Stimulated activated CD8-positive, alpha-beta memory T cell treated with anti-CD3 and anti-CD28 coated beads, Interleukin-2, amount 100 ng/mL, for 1 hour (primary cell): ENCODE measurements at places on chromosomes 13 and 19.

GRCh38 chr13:52446265-52446664 lies 4.2 kb downstream of the VPS36 start:
- DNase-seq, result no peak

DNA sequence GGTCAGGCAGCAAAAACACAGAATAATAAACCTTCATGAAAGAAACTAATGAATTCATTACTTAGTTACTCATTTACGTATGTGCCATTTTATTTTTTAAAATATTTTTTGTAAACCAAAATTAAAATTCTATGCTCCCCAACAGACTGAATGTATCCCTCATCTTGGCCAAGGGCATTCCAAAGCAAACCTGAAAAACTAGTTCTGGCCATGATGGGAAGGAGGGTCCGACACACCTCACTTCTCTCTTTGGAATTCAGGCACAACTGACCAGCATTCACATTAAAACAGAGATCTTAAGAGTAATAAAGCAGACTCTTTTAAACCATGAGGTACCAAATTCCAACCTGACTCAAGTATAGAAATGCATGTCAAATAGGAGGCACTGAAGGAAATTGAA lies 1576.9 kb upstream of the SPRY2 start:
- DNase-seq, result no peak

- no peak for DNase-seq
Observed at GRCh38 chr19:14300303-14300702, 80.9 kb upstream of the ADGRE5 start.

- no peak for DNase-seq
Observed at GRCh38 chr19:14480700-14481079, 5.5 kb upstream of the PTGER1 start.

DNA sequence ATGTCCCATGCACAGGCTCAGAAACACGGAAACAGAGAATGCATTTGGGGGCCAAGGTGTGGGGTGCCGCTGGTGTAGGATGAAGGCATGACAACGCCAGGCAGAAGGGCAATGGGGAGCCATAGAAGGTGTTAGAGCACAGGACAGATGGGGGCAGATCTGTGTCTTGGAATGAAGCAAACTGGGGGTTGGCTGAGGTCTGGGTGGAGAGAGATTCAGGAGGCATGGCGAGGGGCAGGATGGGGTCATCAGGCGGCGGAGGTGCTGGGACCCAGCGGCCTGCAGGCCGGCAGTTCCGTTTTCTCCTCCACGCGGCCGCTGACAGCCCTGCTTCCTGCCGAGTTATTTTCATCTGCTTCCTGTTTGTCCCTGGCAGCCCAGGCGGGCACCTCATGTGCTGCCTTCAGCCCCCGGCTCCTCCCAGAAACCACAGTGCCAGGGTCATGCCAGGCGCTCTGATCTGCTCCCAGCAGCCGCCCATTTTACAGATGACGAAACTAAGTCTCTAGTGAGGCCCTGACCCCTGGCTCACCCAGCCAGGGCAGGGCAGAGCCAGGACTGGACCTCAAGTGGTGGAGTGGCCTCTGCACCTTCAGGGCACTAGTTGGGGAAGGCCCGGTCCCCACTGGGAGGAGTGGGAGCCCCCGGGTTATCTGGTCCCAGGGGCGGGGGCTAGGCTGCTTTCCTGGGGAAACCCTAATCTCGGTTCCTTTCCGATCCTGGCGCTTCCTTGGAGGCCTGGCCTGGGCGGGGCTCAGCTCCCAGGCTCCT lies 2.2 kb downstream of the ARHGAP45 start:
- DNase-seq, result no peak

- DNase-seq, result no peak
Observed at GRCh38 chr13:101949681-101950080, 452.2 kb downstream of the FGF14 start.

- no peak for DNase-seq
Observed at GRCh38 chr13:86765462-86765861, 905.7 kb upstream of the SLITRK5 start.

- DNase-seq, result no peak
Observed at GRCh38 chr13:99971576-99972189, at the start of gene ZIC5. Gene ZIC5, minus strand, starts transcription at chr13:99971767. Its CDS starts 164 bp downstream, at chr13:99971603.

- no peak for DNase-seq
Observed at GRCh38 chr19:47595944-47596343, 13.0 kb upstream of the BICRA start.

- DNase-seq, result no peak
Observed at GRCh38 chr13:109941951-109942350, 155.6 kb upstream of the IRS2 start.

DNA sequence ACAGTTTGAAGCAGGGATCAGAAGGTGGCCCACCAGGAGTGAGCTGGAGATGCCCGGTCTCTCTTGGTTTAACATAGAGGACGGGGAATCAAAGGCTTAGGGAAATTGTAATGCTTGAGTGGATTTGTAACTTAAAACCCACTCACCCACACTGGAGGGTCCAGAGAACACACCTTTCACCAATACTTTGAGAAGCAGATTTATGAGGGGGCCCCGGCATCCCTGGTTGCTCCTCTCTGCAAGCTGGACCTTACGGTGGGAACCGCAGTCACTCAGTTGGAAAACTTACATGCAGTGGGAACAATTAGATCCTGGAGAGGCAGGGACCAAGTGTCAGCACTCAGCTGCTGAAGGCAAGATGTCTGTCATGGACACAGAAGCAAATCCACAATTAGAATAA lies 20.5 kb downstream of the PPP5C start:
- DNase-seq, result no peak

- DNase-seq, result no peak
Observed at GRCh38 chr19:29520390-29520789, 5.4 kb upstream of the VSTM2B start.

- no peak for DNase-seq
Observed at GRCh38 chr13:47211106-47211505, 314.3 kb upstream of the HTR2A start.

DNA sequence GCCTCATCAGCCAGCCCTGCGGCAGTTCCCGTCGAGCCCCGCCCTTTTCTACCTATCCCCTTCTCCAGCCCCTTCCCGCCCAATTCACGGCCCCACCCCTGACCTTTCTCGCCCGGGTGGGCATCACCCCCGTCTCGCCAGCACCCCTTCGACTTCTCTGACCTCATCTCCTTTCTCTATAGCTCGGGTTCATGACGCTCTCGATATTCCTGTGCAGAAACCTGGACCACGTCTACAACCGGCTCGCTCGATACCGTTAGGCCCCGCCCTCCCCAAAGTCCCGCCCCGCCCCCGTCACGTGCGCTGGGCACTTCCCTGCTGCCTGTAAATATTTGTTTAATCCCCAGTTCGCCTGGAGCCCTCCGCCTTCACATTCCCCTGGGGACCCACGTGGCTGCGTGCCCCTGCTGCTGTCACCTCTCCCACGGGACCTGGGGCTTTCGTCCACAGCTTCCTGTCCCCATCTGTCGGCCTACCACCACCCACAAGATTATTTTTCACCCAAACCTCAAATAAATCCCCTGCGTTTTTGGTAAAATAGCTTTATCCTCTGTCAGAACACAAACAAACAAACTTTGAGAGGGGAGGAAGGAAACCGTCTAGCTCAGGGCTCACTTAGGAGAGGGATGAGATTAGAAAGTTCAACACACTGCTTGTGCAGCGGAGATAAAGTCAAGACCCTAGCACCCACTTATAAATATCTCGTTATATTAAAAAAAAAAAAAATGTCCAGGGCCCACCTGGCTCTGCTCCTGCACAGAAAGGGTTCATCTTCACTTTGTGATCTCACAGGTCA lies 5.1 kb downstream of the CD37 start:
- no peak for DNase-seq

GRCh38 chr19:2049741-2050348 lies 1.2 kb downstream of the MKNK2 start:
- DNase-seq, result no peak

- DNase-seq, result no peak
Observed at GRCh38 chr13:95505986-95506385, 46.5 kb upstream of the CLDN10 start.

DNA sequence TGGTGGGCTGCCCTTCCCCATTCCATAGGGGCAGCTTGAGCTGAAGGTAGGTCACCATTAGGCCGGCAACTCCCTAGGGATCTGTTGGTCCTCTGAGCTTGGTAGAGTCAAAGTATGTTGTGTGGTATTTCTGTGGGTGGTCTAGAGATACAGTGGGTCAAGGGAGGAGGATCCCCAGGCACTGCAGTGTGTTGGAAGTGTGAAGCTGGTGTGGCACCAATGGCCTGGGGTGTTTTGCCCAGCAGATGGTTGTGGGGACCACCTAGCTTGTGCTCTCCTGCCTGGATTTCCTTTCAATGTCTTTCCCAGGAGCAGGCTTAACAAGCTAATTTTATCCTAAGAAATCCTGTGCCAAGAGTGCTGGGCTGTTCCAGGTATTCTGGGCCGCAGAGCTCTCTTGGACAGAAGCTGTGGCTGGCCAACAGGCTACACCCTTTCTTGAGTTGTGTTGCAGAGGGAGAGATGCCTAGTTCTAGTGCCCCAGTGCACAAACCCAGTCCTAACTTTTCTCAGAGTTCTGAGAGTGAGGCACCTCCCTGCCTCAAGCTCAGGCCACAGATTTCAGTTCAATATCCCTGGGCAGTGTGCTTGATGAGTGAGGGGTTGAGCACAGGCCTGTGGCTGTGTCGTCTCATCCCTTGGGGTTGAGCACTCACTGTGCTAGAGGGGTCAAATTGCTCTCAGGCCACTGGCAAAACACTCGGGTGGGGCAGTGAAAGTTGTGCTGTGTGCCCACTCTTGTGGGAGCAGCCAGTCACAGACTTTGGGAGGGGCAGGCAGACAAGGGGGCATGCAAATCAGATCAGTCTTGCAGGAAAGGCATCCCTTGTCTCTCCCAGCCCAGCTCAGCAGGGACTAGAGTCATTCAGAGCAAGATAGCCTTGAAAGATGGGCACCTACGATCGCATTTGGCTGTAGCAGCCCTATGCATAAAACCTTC lies 1806.1 kb upstream of the MIR17HG start:
- no peak for DNase-seq

- DNase-seq, result no peak
Observed at GRCh38 chr13:46025157-46025556, 27.4 kb downstream of the ZC3H13 start.

DNA sequence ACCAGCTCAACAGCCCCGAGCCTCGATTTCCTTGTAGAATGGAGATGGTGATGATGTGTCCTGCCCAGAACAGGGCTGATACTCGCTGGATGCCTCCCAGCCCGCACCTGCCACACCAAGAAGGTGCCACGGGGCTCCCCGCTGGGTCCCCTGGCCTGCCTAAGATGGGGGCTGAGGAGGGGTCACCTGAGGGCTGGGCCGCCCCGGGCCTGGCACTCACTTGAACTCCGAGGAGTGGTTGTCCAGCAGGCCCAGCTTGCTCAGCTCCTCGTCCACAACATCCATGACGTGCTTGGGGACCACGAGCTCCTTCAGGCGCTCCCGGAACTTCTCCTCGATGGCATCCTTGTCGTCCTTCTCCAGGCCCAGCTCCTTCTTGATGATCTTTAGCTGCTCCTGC lies 14.4 kb downstream of the LONP1 start:
- no peak for DNase-seq

GRCh38 chr13:105465745-105466144 lies 1069.7 kb downstream of the EFNB2 start:
- DNase-seq, result no peak

DNA sequence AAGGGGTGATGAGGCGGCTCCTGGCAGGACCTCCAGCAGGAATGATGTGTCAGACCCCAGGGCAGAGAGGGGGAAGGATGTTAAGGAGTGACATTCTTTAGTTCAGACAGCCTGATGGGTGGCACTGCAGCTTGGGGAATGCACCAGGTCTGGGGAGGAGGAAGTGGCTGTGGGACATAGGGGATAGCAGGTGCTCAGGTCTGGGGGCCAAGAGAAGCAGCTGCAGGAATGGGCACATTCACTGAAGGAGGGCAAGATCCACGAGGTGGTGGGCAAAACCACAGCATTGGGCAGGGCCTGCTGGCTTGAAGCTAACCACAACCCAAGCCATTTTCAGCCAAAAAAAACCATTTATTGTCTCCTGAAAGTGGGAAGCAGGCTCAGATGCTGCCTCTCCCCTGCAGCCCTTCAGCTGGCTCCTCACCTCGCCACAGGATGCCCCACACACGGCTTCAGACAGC lies 26.5 kb downstream of the COMP start:
- DNase-seq, result no peak

- DNase-seq, result no peak
Observed at GRCh38 chr19:13133241-13133870, 15.3 kb downstream of the NACC1 start.

DNA sequence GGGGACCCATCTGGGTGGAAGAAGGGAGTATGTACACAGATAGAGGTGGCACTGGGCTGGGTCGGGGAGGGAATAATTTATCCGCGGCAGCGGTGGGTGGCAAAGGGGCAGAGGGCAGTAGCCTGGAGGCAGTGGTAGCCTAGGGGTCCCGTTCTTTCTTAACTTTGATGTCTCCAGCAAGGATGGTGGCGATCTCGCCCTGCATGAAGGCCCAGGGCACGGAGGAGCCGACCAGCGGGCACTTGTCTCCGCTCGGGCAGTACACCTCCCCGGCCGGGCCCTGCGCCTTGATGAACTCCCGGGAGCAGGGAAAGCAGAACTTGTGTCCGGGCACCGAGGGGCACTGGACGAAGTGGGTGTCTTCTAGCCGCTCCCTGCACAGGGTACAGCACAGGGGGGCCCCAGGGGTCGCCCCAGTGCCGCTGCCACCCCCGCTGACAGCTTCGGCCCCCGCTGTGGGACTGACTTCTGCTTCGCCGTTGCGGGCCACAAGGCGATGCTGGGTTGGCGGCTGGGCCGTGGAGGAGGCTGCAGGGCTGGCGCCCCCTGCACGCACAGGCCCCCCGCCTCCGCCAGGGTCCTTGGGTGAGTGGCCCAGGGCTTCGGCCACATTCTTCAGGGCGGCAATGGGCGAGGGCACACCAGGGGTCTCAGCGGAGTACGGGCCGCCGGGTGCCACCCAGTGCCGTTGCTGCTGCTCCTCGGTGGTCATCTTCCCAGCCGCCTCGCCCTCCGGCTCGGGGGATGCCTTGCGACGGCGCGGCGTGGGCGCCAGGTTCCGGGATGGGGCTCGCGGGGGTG lies 1.9 kb downstream of the IRF2BP1 start:
- DNase-seq, result no peak

GRCh38 chr19:38089440-38089839 lies 134.6 kb downstream of the DPF1 start:
- no peak for DNase-seq

- no peak for DNase-seq
Observed at GRCh38 chr13:31797154-31797775, 57.9 kb downstream of the RXFP2 start.

DNA sequence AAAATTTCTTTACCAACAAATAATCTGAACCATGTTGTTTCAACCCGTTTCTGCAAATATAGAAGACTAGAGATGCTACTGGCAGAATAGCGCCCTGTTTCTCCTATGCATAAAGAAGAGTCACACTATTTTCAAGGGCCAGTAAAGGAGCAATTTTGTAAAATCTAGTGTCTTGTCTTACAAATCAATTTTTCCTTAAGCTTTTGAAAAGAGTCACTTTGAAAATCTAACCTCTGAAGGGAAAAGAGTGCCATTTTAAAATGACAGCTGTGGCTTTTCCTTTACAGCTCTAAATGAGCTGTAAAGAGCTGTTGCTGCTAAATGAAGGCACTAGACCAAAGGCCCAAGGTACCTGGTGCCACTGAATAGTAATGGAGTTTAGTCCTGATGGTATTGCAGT lies 16.9 kb upstream of the GTF2F2 start:
- DNase-seq, result no peak

- DNase-seq, result no peak
Observed at GRCh38 chr13:104288496-104288895, 1222.3 kb upstream of the SLC10A2 start.

- peak; percentile 39 for DNase-seq
Observed at GRCh38 chr19:39407660-39408391, 1.2 kb downstream of the ZFP36 start.

- DNase-seq, result no peak
Observed at GRCh38 chr19:57165846-57166245, 1.4 kb downstream of the DUXA start.
